ENCODE measurements at places on chromosomes 2 and 18. TPM values are rescaled to one million over a fixed set of nuclear protein-coding genes. Genes with fewer than 3 reads are reported as not detected.
A peak's percentile ranks its signal among the peaks of the same experiment; 100 is the strongest.

HAAO gene
- total RNA-seq: 41.6 TPM

DNA sequence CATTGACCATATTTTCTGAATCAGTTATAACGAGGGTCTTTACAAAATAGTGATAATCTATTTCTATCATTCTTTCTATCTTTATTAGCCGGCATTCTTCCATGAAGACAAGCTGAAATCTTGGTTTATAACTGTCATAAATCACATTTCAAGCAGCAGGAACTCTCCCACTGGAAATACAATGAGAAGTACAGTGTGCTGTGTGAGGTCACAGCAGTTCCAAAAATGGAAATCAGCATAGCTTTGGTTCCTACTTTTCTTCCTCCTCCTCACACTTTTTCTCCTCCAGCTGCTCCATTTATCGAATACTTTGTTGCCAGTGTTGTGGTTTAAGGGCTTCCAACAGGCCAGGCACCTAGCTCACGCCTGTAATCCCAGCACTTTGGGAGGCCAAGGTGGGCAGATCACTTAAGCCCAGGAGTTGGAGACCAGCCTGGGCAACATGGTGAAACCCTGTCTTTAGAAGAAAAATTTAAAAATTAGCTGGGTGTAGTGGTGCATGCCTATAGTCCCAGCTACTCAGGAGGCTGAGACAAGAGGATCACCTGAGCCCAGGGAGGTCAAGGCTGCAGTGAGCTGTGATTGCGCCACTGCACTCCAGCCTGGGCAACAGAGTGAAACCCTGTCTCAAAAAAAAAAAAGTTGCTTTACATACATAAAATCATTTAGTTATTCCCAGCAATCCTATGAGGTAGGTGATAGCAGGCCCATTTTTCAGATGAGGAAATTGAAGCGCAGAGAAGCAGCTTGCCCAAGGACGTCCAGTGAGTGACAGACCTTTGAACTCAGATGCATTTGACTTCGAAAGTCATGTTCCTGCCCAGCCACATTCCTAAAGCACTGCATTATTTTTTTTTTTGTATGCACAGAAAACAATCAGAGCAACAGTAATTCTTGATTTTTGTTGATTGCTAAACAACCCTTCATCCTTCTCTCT is 34.0 kb upstream of the GPR55 start:
- peaks cover 34% of the 10 kb centered on the region for H3K4me1 ChIP-seq
- DNase-seq: no peak
- peak overlapping the region; percentile 99 for H3K27ac ChIP-seq
- no peaks in the 10 kb centered on the region for H3K27me3 ChIP-seq

DNA sequence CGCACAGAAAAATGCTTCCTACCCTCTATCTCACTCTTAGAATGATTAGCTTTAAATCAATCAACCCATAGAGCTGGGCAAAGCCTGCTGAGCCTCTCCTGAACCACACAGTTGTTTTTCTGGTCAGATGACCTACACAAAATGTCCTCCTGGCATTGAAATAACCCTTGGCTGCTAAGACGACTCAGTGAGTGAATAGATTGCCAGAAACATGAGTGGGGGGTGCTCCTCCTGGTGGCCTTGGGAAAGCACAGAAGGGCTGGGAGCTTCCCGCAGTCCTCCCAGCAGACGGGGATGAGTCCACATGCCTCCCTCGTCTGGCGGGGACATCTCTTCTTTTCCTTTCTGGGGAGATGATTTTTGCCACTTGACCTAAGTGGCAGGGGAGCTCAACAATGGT is 14.9 kb downstream of the MAL start:
- no peak overlapping the region for H3K27ac ChIP-seq
- H3K27me3 ChIP-seq: no peaks in the 10 kb centered on the region
- no peaks in the 10 kb centered on the region for H3K36me3 ChIP-seq
- no peak for DNase-seq
- H3K4me3 ChIP-seq: no peak overlapping the region

CCDC68 gene
- total RNA-seq: not detected

- no peak overlapping the region for H3K4me3 ChIP-seq
- no peak overlapping the region for H3K27ac ChIP-seq
- no peaks in the 10 kb centered on the region for H3K36me3 ChIP-seq
- DNase-seq: no peak
- no peaks in the 10 kb centered on the region for H3K27me3 ChIP-seq
Observed at GRCh38 chr2:42964439-42965083, 172.2 kb upstream of the HAAO start.

DNA sequence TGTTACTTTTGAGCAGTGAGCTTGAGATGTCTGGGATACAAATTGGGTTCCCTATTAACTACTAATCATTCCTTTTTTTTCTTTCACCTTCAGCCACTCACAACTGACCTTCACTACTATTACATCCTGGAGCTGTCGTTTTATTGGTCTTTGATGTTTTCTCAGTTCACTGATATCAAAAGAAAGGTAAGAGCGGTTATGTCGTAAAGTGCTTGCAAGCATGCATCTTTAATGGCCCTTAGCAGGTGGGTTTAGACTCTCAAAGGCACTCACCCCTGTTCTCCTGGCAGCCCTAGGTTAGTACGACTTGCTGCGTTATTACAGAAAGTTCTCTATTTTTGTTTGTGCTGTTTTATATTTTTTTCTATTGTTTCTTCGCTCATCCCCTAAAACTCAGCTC is 107.6 kb upstream of the NOSTRIN start:
- H3K36me3 ChIP-seq: peaks cover 1% of the 10 kb centered on the region
- no peak overlapping the region for H3K4me3 ChIP-seq
- H3K4me1 ChIP-seq: peaks cover 5% of the 10 kb centered on the region
- H3K27ac ChIP-seq: no peak overlapping the region

DNA sequence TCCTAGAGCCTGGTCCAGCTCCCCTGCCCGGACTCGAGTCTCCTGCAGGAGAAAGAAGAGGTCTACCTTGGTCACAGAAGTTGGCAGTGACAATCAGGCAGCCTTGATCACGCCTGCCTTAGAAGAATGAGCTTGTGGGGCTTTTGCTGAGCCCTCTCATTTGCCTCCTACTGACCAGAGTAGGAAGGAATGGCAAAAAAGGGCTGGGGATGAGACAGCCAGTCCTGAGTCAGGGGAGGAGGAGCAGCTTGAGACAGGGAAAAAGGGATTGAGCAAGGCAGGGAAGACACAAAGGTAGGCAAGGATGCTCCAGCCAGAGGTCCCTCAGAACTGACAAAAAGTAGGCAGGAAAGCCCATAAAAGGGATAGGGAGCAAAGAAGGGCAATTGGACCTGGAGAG is 6.0 kb downstream of the WDR54 start:
- H3K36me3 ChIP-seq: no peaks in the 10 kb centered on the region
- H3K4me1 ChIP-seq: peaks cover 7% of the 10 kb centered on the region
- DNase-seq: no peak
- no peak overlapping the region for H3K4me3 ChIP-seq
- no peaks in the 10 kb centered on the region for H3K27me3 ChIP-seq
- no peak overlapping the region for H3K27ac ChIP-seq

SOWAHC gene
- total RNA-seq: 2.0 TPM

- H3K36me3 ChIP-seq: peaks cover 6% of the 10 kb centered on the region
- no peak overlapping the region for H3K4me3 ChIP-seq
Observed at GRCh38 chr2:11275910-11276309, 68.5 kb downstream of the ROCK2 start.

DNA sequence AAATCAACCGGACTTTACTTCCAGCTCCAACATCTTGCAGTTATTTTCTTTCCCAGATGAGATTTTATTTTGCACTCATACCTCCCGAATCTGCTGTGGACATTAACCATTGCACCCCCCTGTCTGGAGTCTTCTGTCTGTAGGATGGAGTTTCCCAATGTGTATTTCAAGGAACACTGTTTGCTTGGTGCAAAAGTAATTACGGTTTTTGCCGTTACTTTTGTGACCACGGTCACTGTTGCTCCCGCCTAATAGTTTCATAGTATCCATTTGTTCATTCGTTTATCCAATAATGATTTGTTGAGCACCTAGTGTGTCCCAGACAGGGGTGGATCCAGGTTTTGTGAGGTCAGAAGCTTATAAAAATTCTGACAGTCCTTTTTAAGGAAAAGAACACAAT is 90.3 kb upstream of the BCL11A start:
- peaks cover 2% of the 10 kb centered on the region for H3K4me1 ChIP-seq
- H3K27me3 ChIP-seq: peaks cover 5% of the 10 kb centered on the region
- H3K36me3 ChIP-seq: no peaks in the 10 kb centered on the region
- no peak for DNase-seq

MRPL30 gene
- total RNA-seq: 30.3 TPM

ATG16L1 gene
- total RNA-seq: 26.6 TPM

DNA sequence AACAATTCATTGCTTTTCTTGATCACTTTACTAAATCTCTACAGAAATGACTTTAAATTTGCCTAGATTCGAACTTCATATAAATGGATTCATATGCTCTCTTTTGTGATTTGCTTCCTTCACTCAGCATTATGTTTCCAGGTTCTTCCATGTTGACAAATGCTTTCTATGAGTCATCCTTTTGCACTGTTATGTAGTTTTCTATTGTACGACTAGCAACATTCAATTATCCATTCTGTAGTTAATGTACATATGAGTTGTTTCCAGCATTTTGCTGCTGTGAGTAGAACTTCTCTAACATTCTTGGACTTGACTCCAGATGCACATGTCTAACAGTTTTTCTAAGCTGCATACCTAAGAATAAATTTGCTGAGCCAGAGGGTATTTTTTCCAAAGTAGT is 66.5 kb upstream of the NEUROD1 start:
- DNase-seq: no peak
- H3K4me3 ChIP-seq: no peak overlapping the region
- H3K27ac ChIP-seq: no peak overlapping the region
- H3K27me3 ChIP-seq: peaks cover 2% of the 10 kb centered on the region
- H3K4me1 ChIP-seq: no peaks in the 10 kb centered on the region

SPDYA gene
- total RNA-seq: 0.58 TPM

ADAM23 gene
- 36.9 TPM for total RNA-seq

DNA sequence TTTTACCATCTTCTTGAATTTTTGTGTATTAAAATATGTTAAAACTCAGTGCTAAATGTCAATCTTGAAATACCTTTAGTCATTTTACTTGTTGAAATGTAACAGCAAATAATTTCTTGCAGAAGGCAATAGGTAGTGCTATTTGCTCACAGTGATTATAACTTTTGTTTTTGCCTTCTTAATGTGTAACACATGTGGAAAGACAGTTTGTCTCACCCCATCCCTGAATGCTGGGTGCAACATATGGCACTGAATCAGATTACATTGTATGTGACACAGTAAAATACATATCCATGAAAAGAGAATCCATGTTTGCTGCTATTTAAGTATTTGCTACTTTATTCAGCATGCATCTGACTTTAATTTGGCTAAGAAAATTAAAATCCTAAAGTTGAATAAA is 35.3 kb downstream of the FRZB start:
- DNase-seq: no peak
- H3K36me3 ChIP-seq: no peaks in the 10 kb centered on the region
- no peak overlapping the region for H3K27ac ChIP-seq
- H3K4me3 ChIP-seq: no peak overlapping the region
- H3K27me3 ChIP-seq: 0 out of 2 replicates have a peak, but pooled peaks cover 2% of the 10 kb centered on the region

TCF7L1 gene
- 0.10 TPM for total RNA-seq

TUBB8B gene
- not detected for total RNA-seq

GGCX gene
- total RNA-seq: 24.6 TPM

- no peak overlapping the region for H3K27ac ChIP-seq
- H3K4me3 ChIP-seq: no peak overlapping the region
- DNase-seq: no peak
- no peaks in the 10 kb centered on the region for H3K4me1 ChIP-seq
- no peaks in the 10 kb centered on the region for H3K36me3 ChIP-seq
- H3K27me3 ChIP-seq: no peaks in the 10 kb centered on the region
Observed at GRCh38 chr2:56012221-56012765, 88.7 kb upstream of the EFEMP1 start.

GRCh38 chr2:74778381-74779264 is 55.3 kb upstream of the HK2 start:
- DNase-seq: no peak
- no peak overlapping the region for H3K27ac ChIP-seq
- H3K27me3 ChIP-seq: no peaks in the 10 kb centered on the region
- peaks cover 11% of the 10 kb centered on the region for H3K4me1 ChIP-seq
- H3K36me3 ChIP-seq: no peaks in the 10 kb centered on the region
- H3K4me3 ChIP-seq: no peak overlapping the region

GRCh38 chr2:136206613-136207012 is 88.7 kb upstream of the CXCR4 start:
- H3K4me1 ChIP-seq: peaks cover 21% of the 10 kb centered on the region
- no peak overlapping the region for H3K27ac ChIP-seq
- DNase-seq: peak; percentile 79
- no peaks in the 10 kb centered on the region for H3K27me3 ChIP-seq

Measured in GM12878 (cell line).